ENCODE measurements at places on chromosomes 12 and 14. TPM values are rescaled to one million over a fixed set of nuclear protein-coding genes. Genes with fewer than 3 reads are reported as not detected.
A peak's percentile ranks its signal among the peaks of the same experiment; 100 is the strongest.

The KRT6C gene
- not detected for total RNA-seq

GRCh38 chr12:123767613-123768012, 5.5 kb downstream of the DNAH10 start:
- DNase-seq = no peak

- DNase-seq = no peak
Observed at GRCh38 chr14:29721586-29721985, 206.1 kb downstream of the PRKD1 start.

- peak; percentile 95 for DNase-seq
Observed at GRCh38 chr14:61524211-61524806, 171.0 kb upstream of the HIF1A start.

GRCh38 chr12:54208591-54208990, 19.8 kb upstream of the SMUG1 start:
- no peak for DNase-seq

DNA sequence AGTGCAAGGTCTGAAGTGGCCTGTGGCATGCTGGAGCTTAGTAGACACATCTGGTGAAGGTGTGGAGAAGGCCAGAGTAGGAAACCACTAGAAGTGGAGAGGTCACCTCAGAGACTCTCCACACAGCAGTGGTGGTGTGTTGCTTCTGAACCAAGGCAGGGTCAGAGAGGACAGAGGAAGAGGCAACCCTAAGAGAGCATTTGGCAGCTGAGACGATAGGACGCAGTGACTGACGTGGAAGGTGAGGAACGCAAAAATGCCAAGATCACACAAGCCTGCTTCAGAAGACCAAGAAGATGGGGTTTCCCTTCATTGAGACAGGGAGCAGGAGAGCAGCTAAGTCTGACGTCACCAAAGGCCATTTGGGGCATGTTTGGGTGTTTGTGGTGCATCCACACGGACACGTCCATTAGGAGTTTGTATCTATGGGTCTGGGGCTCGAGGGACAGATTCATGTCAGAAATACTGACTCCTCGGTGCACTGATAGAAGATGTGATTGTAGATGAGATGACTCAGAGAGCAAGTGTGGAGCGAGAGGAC, 338.1 kb downstream of the CACNA1C start:
- DNase-seq = no peak

The C12orf60 gene
- 0.47 TPM for total RNA-seq

- DNase-seq = peak; percentile 95
Observed at GRCh38 chr14:49853572-49854375, 1.2 kb upstream of the NEMF start.

- DNase-seq = peak; percentile 64
Observed at GRCh38 chr12:6044082-6044481, 80.4 kb downstream of the VWF start.

GRCh38 chr14:33764876-33765650, 185.8 kb downstream of the EGLN3 start:
- DNase-seq = no peak

DNA sequence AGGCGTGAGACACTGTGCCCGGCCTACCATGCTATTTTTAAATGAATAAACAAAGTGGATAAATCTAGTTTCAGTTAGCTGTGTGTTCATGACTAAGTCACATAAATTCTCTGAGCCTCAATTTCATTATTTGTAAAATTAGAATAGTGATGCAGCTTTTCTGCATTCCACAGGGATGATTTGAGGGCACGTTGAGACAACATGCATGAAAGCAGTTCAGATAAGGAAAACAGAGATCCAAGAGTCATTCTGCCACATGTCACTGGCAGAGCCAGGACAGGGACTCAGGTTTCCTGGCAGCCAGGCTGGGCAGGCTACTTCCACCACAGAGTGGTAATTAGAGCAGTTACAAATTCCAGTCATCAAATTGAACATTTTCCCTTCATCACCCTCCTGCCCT, 2.9 kb upstream of the PPP4R4 start:
- DNase-seq = peak; percentile 40

DNA sequence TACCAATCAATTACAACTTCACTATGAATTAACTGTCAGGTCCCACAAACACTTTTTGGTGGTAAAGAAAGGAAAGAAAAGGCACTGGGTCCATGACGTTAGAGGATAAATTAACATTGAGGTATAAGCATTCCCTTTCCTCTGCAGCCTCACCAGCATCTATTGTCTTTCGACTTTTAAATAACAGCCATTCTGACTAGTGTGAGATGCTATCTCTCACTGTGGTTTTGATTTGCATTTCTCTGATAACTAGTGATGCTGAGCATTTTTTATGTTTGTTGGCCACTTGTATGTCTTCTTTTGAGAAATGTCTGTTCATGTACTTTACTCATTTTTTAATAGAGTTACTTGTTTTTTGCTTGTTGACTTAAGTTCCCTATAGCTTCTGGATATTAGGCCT, 9.4 kb downstream of the ANKS1B start:
- no peak for DNase-seq

- DNase-seq = no peak
Observed at GRCh38 chr12:54160769-54161480, 27.9 kb downstream of the SMUG1 start.

GRCh38 chr14:22383515-22384166, 205.4 kb downstream of the DAD1 start:
- DNase-seq = no peak

DNA sequence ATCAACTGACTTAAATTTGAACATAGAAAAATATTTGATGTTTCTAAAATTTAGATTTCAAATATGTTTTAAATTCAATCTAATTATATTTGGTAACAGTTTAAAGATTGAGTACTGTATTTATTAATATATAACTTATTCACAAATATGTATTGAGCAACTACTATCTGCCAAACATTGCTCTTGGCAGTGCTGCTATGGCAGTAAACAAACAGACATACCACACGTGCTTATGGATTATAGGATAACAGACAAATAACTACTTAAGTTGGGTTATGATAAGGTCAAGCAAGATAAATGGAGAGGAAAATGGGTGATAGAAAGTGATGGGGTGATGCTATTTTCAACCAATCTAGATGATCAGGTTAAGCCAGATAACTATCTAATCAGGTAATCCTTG, 538.1 kb downstream of the C12orf50 start:
- no peak for DNase-seq

- DNase-seq = peak; percentile 67
Observed at GRCh38 chr12:546920-547845, 87.4 kb downstream of the B4GALNT3 start.

GRCh38 chr14:88137327-88137726, 132.4 kb downstream of the GPR65 start:
- DNase-seq = no peak

- no peak for DNase-seq
Observed at GRCh38 chr12:65175385-65175784, 6.0 kb downstream of the LEMD3 start.

The SLC7A8 gene
- 3.8 TPM for total RNA-seq

The HOXC12 gene
- total RNA-seq = 0.33 TPM

DNA sequence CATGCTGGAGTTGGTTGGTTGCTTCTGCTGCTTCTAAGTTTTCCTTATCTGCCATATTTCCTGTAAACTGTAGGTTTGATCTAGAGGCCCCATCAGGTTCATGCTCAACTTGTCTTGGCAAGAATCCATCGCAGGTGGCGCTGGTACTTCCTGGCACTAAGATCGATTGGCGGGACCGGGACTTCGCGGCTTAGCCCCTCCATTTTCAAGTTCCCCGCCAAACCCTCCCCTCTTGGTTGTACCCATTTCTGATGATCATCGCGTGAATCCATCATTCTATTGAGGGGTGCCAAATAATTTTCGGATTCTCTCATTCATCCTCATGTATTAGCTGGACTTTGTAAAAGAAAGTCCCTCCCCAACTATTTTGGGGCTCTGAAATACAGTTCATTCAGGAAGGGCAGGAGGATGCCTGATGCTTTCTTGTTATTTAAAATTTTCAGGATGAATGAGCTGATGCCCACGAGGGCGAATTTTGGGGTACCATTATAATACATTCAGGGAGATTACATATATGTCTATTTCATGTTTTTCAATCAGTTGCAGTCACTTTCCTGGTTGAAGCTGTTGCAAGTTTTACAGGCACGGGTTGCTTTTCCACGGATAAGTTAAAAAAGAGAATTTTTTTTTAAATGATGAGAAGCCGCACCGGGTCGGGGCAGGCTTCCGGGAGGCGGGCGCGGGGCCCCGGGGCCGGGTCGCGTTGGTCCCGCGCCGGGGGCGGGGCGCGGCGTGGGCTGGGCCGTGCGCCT, 395 bp upstream of the BRI3BP start:
- peak; percentile 89 for DNase-seq

DNA sequence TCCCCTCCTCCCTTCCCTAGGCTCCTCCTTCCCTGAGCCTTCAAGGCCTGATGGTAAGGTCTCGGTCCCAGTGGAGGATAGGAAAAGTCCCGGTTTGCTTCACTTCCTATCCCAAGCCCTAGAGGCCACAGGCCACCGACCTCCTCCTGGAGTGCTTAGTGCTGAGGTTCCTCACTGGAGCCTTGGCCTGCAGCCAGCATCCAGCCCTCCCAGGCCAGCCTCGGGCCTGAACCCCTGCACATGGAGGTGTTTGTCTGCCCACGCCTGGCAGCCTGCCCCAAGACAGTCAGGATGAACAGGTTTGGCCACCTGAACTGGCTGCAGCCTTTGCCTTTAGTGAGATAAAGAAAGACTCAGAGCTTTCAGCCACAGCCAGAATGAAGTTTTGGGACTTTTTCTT, 15.8 kb upstream of the KRT7 start:
- peak; percentile 96 for DNase-seq

DNA sequence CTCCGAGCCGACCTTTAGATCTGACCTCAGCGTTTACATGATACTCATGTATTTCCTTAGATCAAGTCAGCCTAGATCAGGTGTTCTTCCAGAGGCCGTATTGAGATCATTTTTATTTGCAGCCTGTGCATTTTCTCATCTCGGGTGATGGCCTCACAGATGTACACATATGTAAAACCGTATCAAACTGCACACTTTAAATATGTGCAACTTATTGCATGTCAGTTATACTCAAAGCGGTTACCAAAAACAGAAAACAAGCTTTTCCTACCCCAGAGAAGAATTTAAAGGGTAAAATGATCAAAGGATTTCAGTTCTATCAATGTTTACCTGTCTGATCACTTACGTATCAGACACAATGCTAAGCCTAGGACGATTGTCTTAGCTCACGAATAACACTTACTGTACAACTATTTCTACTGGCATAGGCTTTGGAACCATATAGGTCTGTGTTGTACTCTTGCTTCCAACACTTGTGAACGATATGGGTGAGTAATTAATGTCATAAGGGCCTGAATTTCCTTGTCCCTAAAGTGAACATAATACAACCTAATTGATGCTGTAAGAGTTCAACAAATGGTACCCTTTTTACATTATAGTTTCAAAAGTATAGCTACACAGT, 628 bp upstream of the LLPH start:
- DNase-seq = no peak

The BCL7A gene
- total RNA-seq = 32.5 TPM

GRCh38 chr14:22915886-22916521, 2.9 kb downstream of the RBM23 start:
- no peak for DNase-seq

The LUM gene
- 0.15 TPM for total RNA-seq

DNA sequence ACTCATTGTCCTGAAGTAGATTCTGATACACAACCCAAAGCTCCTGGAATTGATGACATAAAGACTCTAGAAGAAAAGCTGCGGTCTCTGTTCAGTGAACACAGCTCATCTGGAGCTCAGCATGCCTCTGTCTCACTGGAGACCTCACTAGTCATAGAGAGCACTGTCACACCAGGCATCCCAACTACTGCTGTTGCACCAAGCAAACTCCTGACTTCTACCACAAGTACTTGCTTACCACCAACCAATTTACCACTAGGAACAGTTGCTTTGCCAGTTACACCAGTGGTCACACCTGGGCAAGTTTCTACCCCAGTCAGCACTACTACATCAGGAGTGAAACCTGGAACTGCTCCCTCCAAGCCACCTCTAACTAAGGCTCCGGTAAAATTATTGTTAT, 63.8 kb downstream of the RAD52 start:
- DNase-seq = no peak

The PDZRN4 gene
- total RNA-seq = not detected

The DBX2 gene
- not detected for total RNA-seq

DNA sequence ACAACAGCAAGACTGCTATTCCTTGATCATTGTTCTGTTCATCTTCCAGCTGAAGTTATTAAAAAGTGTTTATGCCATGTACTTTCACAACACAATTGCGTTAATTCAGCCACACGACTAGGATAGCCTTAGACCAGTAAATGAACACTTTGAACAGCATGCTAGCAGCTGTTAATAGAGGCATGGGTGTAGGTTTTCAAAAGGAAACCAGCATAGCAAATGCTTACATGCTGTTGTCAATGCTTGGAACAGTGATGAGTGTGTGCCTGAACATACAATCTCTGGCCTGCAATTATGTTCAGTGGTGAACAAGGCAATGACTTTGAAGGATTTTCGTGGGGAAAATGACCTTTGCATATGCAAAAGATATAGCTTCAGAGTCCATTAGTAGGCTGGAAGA, 127.4 kb upstream of the RBM19 start:
- DNase-seq = no peak

DNA sequence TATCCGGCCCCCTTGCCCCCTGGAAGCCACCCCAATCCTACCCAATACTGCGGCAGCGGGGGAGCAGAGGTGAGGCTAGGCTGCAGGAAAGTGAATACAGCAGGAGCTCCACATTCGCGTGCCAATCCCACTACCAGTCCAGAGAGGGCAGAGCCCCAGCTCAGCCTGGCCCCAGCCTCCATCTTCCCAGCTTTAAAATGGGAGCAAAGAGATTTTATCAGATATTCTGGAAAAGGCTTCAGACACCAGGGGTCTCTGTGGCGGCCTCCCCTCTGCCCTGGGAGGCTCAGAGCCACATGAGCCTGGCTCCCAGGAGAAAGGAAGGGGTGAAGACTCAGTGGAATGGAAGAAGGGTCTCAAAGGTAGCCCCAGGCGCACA, 72.7 kb downstream of the NCOR2 start:
- no peak for DNase-seq

The FGD4 gene
- 3.9 TPM for total RNA-seq

The KLRC1 gene
- not detected for total RNA-seq

DNA sequence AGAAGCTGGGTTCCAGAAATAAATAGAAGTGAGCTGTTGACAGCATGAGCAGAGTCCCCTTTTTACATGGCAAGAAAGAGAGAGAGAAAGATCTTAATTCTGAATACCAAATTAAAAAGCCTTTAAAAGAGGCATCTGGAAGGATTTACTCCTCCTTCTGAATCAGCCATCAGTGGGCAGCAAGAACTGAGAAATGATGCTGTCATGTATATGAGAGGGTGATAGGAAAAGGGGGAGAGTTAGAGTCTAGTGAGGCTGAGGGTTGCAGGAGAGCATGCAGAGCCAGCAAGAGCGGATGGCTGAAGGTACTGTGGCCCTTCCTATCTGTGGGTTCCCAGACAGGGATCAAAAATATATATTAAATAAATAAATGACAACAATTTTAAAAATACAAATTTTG, 34.5 kb upstream of the GNG2 start:
- no peak for DNase-seq

Data from PC-3 (cell line).